ENCODE measurements at places on chromosomes 16 and 17. TPM values are rescaled to one million over a fixed set of nuclear protein-coding genes. Genes with fewer than 3 reads are reported as not detected.
A peak's percentile ranks its signal among the peaks of the same experiment; 100 is the strongest.

DNA sequence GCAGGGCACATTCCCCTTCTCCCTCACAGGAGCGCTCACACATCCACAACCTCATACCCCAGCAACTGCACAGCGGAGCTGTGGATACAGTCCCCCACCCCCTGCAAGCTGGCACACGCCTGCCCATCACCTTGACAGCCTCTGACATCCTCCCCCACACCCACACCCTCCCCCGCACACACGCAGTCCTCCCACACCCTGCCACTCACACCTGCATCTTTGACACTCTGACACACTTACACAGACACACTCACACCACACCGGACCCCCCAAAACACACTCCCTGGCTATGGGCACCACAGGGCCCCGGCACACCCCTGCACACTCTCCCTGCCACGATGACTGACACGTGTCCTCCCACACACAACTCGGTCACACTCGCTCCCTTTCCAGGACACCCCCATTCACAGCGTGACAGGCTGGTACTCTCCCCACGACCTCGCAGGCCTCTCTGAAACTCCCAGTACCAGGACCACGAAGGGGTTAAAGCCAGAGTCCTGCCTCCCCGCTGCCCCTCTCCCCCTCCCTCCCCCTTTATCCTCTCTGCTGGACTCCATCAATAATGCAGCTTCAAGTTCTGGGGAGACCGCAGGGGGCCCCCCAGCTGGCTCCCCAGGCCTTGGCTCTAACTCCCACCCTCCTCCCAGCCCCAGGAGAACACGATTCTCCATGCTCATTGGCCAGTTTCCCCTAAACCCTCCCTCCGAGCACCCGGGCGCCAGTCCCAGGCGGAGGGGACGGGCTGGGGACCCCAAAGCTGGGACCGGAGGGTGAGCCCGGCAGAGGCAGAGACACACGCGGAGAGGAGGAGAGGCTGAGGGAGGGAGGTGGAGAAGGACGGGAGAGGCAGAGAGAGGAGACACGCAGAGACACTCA, at the start of gene PPP1R1B:
PPP1R1B (plus strand) TSS at position 782 of the 876 bp plus-strand sequence. CDS start 441 bp downstream, outside the sequence.
- no peak for DNase-seq

- DNase-seq = no peak
Measured at GRCh38 chr16:54589326-54589725, 302.7 kb upstream of the IRX3 start.

DNA sequence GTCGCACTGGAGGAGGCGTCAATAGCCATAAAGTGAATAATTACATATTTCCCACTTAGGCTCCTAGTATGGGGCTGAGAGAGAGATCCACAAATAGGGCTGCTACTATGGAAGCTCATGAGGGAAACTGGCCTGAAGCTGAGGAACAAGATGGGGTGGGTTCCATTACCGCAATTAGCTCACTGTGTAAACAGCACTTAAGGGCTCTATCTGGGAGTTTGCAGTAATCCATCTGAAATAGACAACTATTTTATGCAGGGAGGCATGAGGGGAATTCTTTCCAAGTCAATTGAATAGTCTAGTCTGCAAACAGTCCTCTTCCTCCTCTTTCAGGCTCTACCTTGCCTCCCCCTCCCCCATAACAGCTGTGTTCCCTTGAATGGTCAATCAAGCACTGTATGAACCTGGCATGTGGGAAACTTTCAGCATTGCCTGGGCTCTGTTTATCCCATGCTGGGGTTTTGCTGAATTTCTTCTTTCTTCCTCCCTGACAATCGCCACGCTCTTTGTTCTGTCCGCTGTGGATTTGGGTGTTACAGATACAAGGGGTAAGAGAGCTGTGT, 56.1 kb upstream of the MAF start:
- no peak for DNase-seq

Gene USP43
- polyA plus RNA-seq = 3.4 TPM

- DNase-seq = no peak
Measured at GRCh38 chr16:56781528-56781961, 51.6 kb downstream of the NUP93 start.

Gene KRT9
- polyA plus RNA-seq = 1.7 TPM

Gene SLC35G6
- not detected for polyA plus RNA-seq

GRCh38 chr16:86495756-86496261, 14.5 kb upstream of the FOXF1 start:
- no peak for DNase-seq

DNA sequence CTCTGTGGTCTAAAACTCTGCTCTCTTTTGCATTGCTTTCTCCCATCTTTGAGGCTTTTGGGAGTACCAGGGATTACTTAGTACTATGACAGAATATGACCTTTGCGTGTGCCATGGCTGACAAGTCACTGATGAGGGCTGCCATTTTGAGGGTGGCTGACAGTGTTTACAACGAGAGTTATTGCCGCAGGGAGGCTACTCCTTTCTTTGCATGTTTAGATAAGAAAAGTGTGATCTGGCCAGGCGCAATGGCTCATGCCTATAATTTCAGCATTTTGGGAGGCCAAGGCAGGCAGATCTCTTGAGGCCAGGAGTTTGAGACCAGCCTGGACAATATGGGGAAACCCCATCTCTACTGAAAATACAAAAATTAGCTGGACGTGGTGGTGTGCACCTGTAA, 77.5 kb downstream of the GSG1L start:
- DNase-seq = no peak

- DNase-seq = no peak
Measured at GRCh38 chr17:39667262-39667944, 850 bp upstream of the PNMT start.

- no peak for DNase-seq
Measured at GRCh38 chr16:27879601-27880247, 183.8 kb downstream of the GSG1L start.

DNA sequence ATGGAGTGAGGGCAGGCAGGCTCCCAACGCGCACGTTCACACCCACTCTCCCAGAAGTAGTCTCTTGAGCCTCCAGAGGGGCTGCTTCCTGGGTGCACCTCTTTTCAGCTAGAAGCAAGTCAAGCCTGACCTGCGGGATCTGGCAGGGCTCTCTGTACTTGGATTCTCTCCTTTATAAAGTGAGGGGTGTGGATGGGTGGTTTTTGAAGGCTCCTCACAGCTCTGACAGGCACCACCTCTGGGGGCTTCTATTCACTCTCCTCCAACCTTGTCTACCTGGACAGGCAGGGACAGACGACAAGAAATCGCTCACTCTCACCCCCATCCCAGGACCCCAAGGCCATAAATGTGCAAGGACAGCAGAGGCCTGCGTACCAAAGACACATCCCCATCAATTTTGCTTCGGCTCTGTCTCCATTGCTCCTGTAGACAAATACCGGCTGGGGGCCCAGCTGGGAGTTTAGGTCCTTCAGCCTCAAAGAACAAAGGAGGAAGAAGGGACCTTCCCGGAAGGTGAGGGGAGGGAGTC, 814 bp upstream of the DYNLL2 start:
- DNase-seq = no peak

- DNase-seq = peak; percentile 80
Measured at GRCh38 chr16:56833243-56833970, 31.6 kb upstream of the SLC12A3 start.

DNA sequence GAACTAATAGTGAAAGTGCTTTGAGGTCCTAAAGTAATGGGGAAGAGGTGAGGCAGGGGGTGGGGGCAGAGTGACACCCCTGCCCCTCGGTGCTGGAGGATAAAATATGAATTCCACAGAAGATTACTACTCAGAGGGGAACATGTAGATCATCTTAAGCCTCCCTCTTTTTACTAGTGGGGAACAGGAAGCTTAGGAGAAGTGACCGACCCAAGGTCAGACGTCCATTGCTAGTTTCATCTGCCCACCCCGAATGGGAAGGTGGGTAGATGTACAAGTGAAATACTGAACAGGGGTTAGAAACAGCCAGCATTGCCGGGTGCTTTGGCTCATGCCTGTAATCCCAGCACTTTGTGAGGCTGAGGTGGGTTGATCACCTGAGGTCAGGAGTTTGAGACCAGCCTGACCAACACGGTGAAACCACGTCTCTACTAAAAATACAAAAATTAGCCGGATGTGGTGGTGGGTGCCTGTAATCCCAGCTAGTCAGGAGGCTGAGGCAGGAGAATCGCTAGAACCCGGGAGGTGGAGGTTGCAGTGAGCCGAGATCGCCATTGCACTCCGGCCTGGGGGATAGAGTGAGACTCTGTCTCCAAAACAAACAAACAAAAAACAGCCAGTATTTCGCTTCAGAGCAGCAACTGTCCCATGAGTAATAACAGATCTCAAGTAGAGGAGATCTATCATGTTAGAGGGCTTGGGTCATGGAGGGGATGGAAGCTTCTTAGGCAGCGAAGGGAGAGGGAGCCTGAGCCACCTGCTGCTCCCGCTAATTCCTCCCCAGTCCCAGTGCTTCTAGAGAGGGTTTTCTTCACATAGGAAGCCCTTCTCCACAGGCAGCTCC, 1.2 kb upstream of the NR1D1 start:
- no peak for DNase-seq

Gene RPS15A
- 2,818 TPM for polyA plus RNA-seq

Gene GRAPL
- not detected for polyA plus RNA-seq

DNA sequence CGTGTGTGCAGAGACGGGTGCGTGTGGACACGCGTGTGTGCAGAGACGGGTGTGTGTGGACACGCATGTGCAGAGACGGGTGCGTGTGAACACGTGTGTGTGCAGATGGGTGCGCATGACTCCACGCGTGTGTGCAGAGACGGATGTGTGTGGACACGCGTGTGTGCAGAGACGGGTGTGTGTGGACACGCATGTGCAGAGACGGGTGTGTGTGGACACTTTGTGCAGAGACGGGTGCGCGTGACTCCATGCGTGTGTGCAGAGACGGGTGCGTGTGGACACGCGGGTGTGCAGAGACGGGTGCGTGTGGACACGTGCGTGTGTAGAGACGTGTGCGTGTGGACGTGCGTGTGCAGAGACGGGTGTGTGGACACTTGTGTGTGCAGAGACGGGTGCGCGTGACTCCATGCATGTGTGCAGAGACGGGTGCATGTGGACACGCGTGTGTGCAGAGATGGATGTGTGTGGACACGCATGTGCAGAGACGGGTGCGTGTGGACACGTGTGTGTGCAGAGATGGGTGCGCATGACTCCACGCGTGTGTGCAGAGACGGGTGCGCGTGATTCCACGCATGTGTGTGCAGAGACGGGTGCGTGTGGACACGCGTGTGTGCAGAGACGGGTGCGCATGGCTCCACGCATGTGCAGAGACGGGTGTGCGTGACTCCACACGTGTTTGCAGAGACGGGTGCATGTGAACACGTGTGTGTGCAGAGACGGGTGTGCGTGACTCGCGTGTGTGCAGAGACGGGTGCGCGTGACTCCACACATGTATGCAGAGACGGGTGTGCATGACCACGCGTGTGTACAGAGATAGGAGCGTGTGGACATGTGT, 1.6 kb upstream of the CD7 start:
- no peak for DNase-seq

Gene RUNDC1
- 6.6 TPM for polyA plus RNA-seq

Gene GAST
- 0.62 TPM for polyA plus RNA-seq

DNA sequence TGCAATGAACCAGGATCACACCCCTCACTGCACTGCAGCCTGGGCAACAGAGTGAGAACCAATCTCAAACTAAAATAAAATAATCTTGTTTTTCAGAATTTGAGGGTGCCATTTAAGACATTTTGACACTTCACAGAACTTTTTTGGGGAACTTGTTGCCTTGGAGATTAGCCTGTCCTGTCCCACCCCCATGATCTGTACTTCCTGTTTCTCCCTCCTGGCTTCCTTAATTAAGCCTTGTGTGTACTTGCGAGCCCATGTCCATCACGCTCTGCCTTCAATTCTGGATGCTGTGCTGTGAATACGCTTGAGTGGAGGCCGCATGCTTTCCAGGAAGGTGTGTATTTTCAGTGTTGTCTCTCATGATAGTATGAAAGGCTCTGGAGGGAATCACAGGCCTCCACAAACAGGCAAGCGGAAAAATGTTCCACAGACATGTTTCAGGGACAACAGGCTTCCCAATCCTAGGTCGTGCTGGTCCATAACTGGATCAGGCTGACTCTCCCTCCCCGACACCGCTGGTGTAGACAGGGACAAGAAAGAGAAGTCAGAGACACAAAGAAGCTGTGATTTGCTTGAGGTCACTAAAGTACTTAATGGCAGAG, 56.9 kb downstream of the NOS2 start:
- no peak for DNase-seq

- peak; percentile 6 for DNase-seq
Measured at GRCh38 chr17:36755586-36755985, 154.2 kb downstream of the MRM1 start.

Gene SEC14L5
- not detected for polyA plus RNA-seq

- DNase-seq = no peak
Measured at GRCh38 chr16:24514096-24514495, 25.3 kb upstream of the RBBP6 start.

- peak; percentile 45 for DNase-seq
Measured at GRCh38 chr17:76681222-76682137, 29.3 kb downstream of the MXRA7 start.

DNA sequence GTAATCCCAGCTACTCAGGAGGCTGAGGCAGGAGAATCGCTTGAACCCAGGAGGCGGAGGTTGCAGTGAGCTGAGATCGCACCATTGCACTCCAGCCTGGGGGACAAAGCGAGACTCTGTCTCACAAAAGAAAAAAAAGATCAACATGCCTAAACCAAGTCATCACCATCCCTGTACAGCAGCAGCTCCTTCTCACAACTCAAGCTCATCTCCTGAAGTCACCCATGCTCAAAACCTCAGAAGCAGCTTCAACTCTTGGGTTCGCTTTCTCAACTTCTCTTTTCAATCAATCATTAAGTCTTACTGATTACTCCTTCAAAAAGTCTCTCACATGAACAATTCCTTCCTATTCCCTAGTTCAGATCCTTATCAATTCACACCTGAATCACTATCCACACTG, 31.3 kb downstream of the PHLPP2 start:
- no peak for DNase-seq
